ENCODE measurements at places on chromosomes 7 and 10. TPM values are rescaled to one million over a fixed set of nuclear protein-coding genes. Genes with fewer than 3 reads are reported as not detected.

The PPP1R17 gene
- not detected for total RNA-seq

The ZNF783 gene
- total RNA-seq: 10.7 TPM

The NUTM2A gene
- total RNA-seq: 3.6 TPM

- no peaks in the 10 kb centered on the region for H3K36me3 ChIP-seq
- no peaks in the 10 kb centered on the region for H3K27me3 ChIP-seq
Measured at GRCh38 chr10:117094856-117095255, 43.2 kb downstream of the VAX1 start.

DNA sequence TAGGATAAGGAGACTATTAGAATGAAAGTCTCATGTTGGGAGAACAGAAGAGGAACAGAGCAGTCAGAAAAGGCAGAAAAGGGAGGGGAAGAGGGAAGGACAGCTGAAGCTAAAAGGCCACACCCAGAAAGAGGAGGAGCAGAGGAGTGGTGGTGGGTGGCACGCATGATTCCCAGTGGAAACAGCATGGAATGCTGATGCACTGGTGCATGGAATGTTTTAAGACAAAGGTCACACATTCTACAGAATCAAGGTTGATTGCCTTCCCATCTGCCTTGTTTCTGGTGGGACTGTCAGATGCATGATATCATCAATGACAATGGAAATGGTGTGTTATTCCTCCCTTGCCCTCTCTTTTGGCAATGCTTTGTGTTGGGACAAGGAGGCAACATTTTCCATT lies 285.4 kb upstream of the MKI67 start:
- no peak for DNase-seq
- H3K27ac ChIP-seq: no peak overlapping the region
- no peaks in the 10 kb centered on the region for H3K4me1 ChIP-seq
- no peaks in the 10 kb centered on the region for H3K36me3 ChIP-seq

- no peaks in the 10 kb centered on the region for H3K36me3 ChIP-seq
- DNase-seq: no peak
- peaks cover 8% of the 10 kb centered on the region for H3K4me1 ChIP-seq
- no peak overlapping the region for H3K27ac ChIP-seq
- no peaks in the 10 kb centered on the region for H3K27me3 ChIP-seq
- H3K4me3 ChIP-seq: no peak overlapping the region
Measured at GRCh38 chr10:97540669-97541500, 31.7 kb upstream of the ANKRD2 start.

GRCh38 chr7:107661081-107661864 lies 645 bp downstream of the SLC26A4 start:
- peaks cover 2% of the 10 kb centered on the region for H3K4me1 ChIP-seq
- H3K4me3 ChIP-seq: peak overlapping the region; percentile 48
- DNase-seq: peak; percentile 64
- H3K36me3 ChIP-seq: no peaks in the 10 kb centered on the region
- H3K27ac ChIP-seq: no peak overlapping the region
- H3K27me3 ChIP-seq: no peaks in the 10 kb centered on the region

- no peak overlapping the region for H3K4me3 ChIP-seq
- H3K4me1 ChIP-seq: no peaks in the 10 kb centered on the region
- no peaks in the 10 kb centered on the region for H3K36me3 ChIP-seq
- DNase-seq: no peak
- H3K27me3 ChIP-seq: no peaks in the 10 kb centered on the region
Measured at GRCh38 chr7:89023877-89024276, 228.3 kb upstream of the TEX47 start.

GRCh38 chr10:79138449-79139123 lies 69.8 kb downstream of the ZMIZ1 start:
- H3K27me3 ChIP-seq: no peaks in the 10 kb centered on the region
- no peak overlapping the region for H3K4me3 ChIP-seq
- peak overlapping the region; percentile 63 for H3K27ac ChIP-seq
- H3K36me3 ChIP-seq: no peaks in the 10 kb centered on the region

GRCh38 chr7:131900785-131901287 lies 344.4 kb upstream of the PODXL start:
- DNase-seq: no peak
- no peak overlapping the region for H3K4me3 ChIP-seq
- H3K27ac ChIP-seq: no peak overlapping the region
- H3K4me1 ChIP-seq: no peaks in the 10 kb centered on the region
- H3K27me3 ChIP-seq: no peaks in the 10 kb centered on the region
- no peaks in the 10 kb centered on the region for H3K36me3 ChIP-seq

DNA sequence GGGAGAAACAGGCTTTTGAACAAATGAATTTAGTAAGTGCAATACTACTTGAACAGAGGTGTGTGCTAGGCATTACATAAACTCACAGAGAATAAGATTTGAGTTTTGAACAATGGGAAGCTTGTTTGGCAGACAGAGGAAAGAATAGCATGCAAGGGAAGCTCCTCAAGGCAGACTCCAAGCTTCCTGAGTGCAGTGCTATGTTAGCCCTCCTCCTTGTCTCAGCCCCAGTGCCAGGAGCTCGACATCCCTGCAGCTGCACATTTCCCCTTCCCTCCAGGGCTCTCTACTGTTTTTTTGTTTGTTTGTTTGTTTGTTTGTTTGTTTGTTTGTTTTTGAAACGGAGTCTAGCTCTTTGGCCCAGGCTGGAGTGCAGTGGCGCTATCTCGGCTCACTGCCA lies 237.5 kb downstream of the IPMK start:
- H3K27ac ChIP-seq: no peak overlapping the region
- no peaks in the 10 kb centered on the region for H3K4me1 ChIP-seq
- DNase-seq: no peak
- H3K36me3 ChIP-seq: no peaks in the 10 kb centered on the region
- H3K27me3 ChIP-seq: no peaks in the 10 kb centered on the region
- H3K4me3 ChIP-seq: no peak overlapping the region

GRCh38 chr7:130793855-130794618 lies 60.0 kb upstream of the KLF14 start:
- no peak for DNase-seq
- H3K4me1 ChIP-seq: no peaks in the 10 kb centered on the region
- no peak overlapping the region for H3K4me3 ChIP-seq
- no peaks in the 10 kb centered on the region for H3K27me3 ChIP-seq
- H3K27ac ChIP-seq: no peak overlapping the region
- no peaks in the 10 kb centered on the region for H3K36me3 ChIP-seq

GRCh38 chr7:120837599-120837998 lies 20.3 kb downstream of the TSPAN12 start:
- H3K4me1 ChIP-seq: no peaks in the 10 kb centered on the region
- no peak overlapping the region for H3K4me3 ChIP-seq
- no peaks in the 10 kb centered on the region for H3K27me3 ChIP-seq
- H3K36me3 ChIP-seq: no peaks in the 10 kb centered on the region
- no peak for DNase-seq
- H3K27ac ChIP-seq: no peak overlapping the region
